BE2C (cell line): ENCODE measurements at places on chromosomes 5 and 9.

DNA sequence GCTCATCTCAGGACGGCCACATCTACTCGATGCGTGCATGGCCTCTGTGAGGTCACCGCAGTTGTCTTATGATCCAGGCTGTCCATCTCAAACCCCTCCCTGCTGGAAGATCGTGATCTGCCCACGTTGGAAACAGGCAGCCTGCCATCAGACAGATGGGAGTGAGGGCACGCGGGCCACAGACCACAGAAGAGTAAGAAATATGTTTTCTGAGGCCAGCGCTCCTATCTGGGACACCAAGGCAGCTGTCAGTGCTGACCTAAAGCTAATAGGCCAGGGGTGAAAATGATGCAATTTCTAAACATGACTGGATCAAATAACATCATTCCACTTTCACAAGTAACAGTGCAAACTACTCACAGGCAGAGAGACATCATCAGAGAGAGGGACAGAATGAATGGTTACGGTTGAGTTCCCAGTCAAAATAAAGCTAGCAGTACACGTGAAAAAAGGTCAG, 57.1 kb upstream of the CER1 start:
- DNase-seq: no peak

- DNase-seq: no peak
Measured at GRCh38 chr5:93874080-93874479, 132.7 kb upstream of the POU5F2 start.

DNA sequence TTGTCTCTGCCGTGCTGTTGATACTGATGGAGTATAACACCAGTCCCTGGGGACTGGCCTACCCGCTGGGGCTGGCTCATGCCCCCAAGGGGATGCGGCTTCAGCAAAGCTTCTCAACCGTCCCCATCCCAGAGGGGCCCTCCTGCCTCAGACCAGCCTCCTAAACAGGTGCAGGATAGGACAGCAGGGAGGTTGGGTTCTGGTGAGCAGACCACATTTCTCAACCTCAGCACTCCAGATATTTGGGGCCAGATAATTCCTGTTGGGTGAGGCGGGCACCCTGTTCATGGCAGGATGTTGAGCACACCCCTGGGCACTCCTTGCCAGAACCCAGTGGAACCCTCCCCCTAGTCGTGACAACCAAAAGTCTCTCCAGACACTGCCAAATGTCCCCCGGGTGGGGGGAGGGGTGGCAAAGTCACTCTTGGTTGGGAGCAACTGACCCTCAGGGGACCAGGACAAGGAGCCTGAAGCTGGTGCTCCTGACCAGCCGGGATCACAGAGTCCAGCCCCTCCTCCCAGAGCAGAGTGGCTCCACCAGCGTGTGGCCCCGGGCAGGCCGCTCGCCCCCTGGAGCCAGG, 107.8 kb downstream of the ZNF354C start:
- no peak for DNase-seq

GRCh38 chr5:122933956-122934355, 88.5 kb downstream of the SNX24 start:
- DNase-seq: no peak

DNA sequence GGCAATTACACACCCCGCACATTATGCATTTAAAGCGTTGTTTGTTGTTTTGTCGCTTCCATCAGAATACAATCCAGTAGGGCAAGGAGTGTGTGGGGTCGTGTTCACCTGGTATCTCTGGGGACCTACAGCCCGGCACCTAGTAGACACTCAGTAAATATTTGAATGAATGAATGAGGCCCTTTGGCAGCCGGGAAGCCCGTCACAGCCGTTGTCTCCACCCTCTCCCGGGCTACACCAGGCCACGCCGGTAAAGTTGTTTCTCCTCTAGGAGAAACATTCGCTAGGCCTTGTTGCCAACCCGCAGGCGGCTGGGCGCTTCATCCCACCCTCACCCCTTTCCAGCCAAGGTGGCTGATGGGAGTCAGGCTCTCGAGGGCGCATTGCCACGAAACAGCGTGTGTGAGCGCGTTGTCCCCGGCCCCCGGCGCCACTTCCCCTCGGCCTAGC, 876 bp upstream of the JAK2 start:
- DNase-seq: no peak

DNA sequence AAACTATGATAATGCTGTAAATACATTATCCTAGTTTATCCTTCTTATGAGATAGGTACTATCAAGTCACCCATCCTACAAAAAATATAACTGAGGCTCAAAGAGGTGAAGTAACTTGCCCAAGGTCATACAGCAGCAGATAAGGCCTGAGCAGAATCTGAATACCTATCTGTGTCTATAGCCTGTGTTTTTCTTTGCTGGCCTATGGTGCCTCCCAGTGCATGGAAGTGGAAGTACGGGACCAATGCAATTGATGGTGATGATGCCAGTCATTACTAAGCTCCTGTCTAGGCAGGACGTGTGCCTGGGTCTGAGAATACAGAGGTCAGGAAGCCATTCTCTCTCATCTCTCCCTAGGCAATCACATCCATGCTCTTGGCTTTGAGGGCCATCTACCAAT, 67.8 kb downstream of the FAT2 start:
- DNase-seq: peak; percentile 45

GRCh38 chr9:4024281-4024777, 275.5 kb downstream of the GLIS3 start:
- DNase-seq: no peak

- no peak for DNase-seq
Measured at GRCh38 chr5:124126504-124127217, 614.7 kb downstream of the CSNK1G3 start.

GRCh38 chr5:58708456-58708855, 125.6 kb downstream of the RAB3C start:
- DNase-seq: peak; percentile 31

- no peak for DNase-seq
Measured at GRCh38 chr5:137712139-137712667, 23.7 kb downstream of the KLHL3 start.

DNA sequence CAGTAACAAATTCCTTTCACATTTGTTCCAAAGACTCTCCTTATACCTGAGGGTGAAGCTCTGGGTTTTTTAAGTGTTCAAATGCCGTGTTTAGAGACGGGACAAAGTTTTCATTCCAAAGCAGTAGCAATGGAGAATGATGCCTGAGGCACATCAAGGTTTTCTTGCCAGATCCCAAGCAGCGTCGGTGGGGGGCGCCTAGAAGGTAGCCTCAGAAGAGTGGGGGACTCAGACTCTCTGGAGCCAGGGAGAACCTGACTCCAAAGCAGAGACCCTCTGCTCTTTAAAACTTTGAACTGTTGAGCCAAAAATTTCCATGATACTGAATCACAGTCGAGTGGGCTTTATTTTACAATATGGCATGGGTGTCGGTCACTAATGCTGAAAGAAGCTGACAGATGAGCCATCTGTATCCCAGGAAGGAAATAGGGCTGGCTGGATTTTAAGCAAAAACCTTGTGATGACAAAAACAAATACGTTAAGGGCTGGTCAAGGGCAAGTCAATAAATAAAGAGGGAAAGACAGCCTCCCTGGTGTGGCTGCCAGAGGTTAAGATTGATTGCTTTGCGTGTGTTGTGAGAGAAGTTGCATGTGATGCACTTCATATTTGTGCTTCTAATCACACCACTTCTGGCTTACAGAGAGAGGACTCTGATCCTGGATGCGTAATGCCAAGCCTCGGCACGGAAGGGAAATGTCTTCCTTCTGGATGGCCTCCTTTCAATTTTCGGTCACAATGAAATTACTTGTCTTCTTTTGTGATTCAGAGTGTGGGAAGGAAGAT, 161.1 kb upstream of the EFNA5 start:
- DNase-seq: no peak

- no peak for DNase-seq
Measured at GRCh38 chr9:98892690-98893089, 51.0 kb upstream of the COL15A1 start.

DNA sequence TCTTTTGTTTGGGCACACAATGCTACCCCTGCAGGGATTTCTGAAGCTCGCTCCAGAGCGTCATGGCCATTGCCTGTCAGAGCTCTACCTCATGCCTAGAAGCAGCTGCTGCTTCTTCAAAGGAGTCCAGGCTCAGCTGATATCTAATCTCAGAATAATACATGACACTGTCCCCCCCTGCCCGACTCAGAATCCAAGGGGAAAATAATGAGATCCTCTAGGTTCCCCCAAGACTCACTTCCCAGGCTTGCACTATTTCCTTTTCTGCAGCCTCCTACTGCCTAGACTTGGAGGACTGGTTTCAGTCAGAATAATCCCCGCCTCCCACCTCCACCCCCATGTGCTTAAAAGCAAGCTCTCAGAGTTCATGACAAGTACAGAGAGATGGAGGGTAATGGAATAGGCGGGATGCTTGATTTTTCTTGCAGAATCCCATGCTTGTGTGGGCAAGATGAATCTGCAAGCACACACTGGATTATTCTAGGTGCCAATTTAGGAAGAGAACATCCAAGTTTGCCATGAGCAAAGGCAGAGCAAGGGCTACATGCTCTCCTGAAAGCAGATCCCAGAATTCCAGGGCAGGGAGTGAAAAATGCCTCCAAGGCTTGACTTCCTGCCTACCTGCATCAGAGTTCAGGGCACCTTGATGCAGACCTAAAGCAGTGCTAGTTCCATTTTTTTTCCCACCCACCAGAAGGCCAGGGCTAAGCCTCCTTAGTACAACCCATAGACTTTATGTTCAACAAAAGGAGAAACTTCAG, 97.4 kb upstream of the IFNK start:
- no peak for DNase-seq

DNA sequence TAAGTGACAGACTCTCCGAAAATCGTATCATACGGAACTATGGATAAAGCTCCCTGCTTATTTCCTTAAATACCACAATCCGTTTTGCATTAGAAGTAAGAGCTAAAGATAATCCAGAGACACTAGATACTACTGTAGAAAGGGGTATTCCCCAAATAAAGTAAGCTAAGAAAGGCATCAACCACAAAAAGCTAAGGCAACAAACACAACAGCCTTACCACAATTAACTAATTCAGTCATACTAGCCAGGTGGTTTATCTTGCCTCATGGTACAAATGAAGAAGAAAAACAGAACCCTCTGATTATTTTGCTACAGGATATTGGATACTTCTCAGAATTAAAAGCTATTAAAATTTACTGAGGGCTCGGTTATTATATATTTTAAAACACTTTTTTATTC, 14.1 kb downstream of the ERP44 start:
- no peak for DNase-seq

- DNase-seq: no peak
Measured at GRCh38 chr9:108069991-108070390, 580.4 kb upstream of the KLF4 start.

DNA sequence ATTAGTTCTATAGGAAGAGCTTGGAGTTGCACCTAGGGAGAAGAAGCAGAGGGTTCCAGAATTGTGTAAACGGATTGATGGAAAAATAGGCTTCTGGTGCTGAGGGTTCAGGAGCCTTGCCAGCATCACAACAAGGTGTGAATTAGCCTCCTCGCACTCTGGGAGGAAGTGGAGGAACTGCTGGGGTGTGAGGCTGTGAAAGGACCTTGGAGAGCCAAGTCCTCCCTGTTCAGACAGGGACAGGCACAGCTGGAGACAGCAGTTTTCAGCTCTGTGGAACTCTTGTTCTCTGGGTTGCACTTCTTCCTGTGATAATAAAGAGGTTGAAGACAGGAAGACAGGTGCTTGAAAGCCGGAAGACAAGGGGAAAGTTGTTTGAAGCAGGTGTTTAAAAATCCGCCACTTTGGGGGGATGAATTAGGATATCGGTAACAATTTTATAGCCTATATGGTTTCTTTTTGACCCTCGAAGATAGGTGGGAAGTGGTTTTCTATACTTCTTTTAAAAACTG, 22.6 kb downstream of the DAPK1 start:
- no peak for DNase-seq

DNA sequence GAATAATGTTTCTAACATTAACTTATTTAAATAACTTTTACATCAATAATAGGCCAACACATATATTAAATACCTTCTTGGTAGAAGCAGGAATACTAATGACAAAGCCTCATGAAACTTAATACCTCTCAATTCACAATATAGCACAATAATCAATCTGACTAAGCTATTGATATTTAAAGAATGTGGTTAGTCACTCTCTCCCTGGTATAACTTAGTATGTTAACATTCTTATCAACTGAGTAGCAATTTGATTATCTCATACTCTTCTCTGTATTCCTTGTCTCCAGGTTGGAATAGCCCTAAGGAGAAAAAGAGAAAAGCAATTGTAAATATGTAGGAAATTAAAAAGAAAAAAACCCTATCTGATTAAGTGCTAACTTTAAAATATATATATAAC, 4.9 kb upstream of the PGGT1B start:
- no peak for DNase-seq

GRCh38 chr9:27162045-27162444, 53.0 kb downstream of the TEK start:
- no peak for DNase-seq

GRCh38 chr5:128424646-128425045, 113.4 kb downstream of the FBN2 start:
- DNase-seq: no peak

DNA sequence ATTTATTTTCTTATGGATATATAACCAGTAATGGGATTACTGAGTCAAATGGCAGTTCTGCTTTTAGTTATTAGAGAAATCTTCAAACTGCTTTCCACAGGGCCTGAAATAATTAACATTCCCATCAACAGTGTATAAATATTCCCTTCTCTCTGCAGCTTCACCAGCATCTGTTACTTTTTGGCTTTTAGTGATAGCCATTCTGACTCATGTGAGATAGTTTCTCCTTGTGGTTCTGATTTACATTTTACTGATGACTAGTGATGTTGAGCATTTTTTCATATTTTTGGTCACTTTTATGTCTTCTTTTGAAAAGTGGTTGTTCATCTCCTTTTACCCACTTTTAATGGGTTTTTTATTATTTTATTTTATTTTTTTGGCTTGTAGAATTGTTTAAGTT, 1290.3 kb upstream of the CDH9 start:
- DNase-seq: no peak

DNA sequence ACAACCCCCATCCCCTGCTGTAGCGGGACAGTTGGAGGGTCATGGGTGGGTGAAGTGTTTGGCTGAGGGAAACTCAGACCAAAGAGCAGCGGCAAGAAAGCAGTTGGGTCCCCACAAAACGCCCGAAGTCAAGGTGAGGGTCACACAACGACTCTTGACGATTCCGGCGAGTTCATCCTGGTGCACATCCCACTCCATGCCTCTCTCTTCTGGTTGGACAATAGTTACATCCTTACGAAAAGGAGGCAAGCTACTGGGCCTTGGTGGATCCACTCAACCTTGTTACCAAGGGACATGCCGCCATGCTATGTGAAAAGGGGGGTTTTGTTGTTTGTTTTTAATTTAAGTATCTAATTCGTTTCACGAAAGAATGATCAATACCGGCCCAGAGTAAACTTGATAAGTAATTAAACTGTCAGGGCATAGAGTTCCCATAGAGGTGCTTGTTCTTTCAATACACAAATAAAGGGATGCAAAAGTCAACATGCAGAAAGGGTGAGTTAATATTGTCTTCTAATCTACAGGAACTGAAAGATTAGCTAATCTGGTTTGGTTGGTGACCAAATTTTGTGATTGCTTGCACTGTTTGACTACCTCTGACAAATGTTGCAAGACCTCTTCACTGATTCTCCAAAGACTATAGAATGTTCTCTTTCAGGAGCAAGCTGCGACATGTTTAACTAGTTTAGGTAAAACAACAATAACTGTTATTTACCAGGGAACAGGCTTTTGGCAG, 732 bp upstream of the SMIM15 start:
- peak; percentile 24 for DNase-seq

- DNase-seq: no peak
Measured at GRCh38 chr5:91229031-91229727, 153.9 kb downstream of the ARRDC3 start.

GRCh38 chr9:107540164-107540561, 50.6 kb upstream of the KLF4 start:
- no peak for DNase-seq
